PC-9 (cell line): ENCODE measurements at places on chromosomes 3 and 15.
A peak's percentile ranks its signal among the peaks of the same experiment; 100 is the strongest.

GRCh38 chr3:142976621-142977398 lies 13.3 kb upstream of the PAQR9 start:
- DNase-seq = peak; percentile 83

- DNase-seq = peak; percentile 68
These were observed 58.2 kb downstream of the FGD5 start for GRCh38 chr3:14876921-14877333.

GRCh38 chr3:112550859-112551258 lies 10.9 kb downstream of the ATG3 start:
- no peak for DNase-seq

DNA sequence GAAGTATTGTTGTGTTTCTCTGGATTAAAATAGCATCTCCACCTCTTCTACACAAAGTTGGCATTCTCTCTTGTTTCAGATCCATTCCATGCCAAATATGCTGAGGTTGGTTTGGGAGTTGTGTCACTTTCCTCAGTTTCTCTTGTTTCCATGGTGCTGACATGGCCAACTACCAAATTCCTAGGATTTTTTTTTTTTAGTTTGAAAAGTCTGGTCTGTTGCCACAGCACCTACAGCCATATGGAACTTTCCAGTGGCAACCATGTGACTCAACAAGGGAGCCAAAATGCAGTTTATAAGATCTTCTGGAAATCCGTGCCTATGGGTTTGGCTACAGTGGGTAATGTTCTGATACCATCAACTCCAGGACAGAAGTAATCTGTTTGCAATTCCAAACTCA lies 96.0 kb upstream of the CLSTN2 start:
- no peak for DNase-seq

- DNase-seq = no peak
These were observed 278.4 kb downstream of the MFSD1 start for GRCh38 chr3:159080256-159080655.

GRCh38 chr3:24493746-24494617 lies 668 bp downstream of the THRB start:
- peak; percentile 50 for DNase-seq

GRCh38 chr3:124609402-124609801 lies 120.8 kb upstream of the UMPS start:
- DNase-seq = no peak

GRCh38 chr15:71784719-71785118 lies 25.6 kb upstream of the NR2E3 start:
- no peak for DNase-seq

DNA sequence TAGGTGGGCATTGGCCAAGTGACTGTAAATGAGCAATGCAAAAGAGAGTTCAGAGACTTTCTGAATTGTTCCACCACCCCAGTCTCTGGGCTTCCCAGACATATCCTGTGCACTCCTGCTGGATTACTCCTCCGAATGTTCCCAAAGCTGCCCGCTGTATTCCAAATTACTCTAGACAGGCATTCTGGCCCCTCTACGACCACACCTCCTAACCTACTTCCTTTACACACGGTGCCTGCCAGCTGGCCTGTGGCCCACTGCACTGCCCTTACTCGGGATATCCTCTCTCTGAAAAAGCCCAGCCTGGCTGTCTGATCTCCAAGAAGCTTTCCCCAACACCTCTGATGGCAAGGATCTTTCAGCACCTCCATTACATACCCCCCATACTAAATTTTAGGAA lies 66.6 kb downstream of the DUT start:
- no peak for DNase-seq

GRCh38 chr3:159637883-159638542 lies 350.6 kb upstream of the IL12A start:
- DNase-seq = peak; percentile 46

- DNase-seq = no peak
These were observed 15.8 kb upstream of the RFTN1 start for GRCh38 chr3:16529264-16529663.

GRCh38 chr3:25768851-25769250 lies 14.4 kb downstream of the NGLY1 start:
- no peak for DNase-seq

DNA sequence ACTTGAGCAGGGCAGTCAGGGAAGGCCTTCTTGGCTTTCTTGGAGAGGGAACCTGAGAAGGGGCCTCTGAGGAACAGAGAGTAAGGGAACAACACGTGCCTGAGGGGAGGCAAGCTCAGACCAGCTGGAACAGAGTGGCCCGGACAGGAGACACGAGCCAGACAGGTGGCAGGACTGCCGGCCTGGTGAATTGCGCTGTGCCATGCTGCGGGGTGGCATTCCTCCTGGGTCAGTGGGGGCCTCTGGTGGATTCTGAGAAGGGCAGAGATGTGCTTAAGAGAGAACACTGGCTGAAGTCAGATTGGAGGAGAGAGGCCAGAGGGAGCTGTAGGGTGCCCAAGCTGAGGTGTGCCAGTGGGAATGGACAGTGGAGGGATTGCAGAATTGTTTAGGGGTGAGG lies 4.9 kb downstream of the CHAC1 start:
- no peak for DNase-seq

- no peak for DNase-seq
These were observed 141.2 kb upstream of the LINGO1 start for GRCh38 chr15:77773903-77774302.

GRCh38 chr3:79424811-79425210 lies 343.0 kb downstream of the ROBO1 start:
- no peak for DNase-seq

- peak; percentile 86 for DNase-seq
These were observed 178.3 kb downstream of the UACA start for GRCh38 chr15:70584838-70585706.

- DNase-seq = no peak
These were observed 14.1 kb downstream of the MDFIC2 start for GRCh38 chr3:70298385-70298784.

DNA sequence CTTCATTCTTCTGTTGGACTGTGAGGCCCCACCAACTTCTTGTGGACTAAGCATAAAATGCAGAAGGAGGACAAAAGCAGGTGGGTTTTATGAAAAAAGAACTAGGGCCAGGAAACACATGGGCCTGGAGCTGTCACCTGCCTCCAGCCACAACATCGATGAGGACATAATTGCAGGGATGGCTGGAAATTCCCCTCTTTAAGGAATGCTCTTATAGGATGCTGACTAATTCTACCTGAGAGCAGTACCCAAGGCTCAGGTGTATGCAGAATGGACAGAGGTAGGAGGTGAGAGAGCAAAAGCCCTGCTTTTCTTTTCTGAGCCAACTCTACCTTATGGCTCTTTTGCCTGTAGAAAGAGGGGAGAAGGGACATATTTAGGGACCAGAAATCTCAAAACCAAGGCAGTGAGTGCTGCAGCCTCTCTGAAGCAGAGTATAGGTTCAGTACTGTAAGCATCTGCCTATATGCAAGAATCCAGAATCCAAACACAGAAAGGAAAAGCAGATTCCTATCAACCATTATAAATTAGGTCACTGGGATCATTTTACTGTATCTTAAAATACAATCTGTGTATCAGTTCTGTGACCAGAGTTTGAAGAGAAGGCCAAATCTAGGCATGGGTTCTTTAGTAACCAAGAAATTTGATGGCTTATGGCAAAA lies 205.3 kb upstream of the WNT5A start:
- DNase-seq = peak; percentile 42

GRCh38 chr15:52337198-52337853 lies 41.7 kb upstream of the MYO5C start:
- DNase-seq = no peak
